ENCODE measurements at places on chromosomes 13 and 19.

DNA sequence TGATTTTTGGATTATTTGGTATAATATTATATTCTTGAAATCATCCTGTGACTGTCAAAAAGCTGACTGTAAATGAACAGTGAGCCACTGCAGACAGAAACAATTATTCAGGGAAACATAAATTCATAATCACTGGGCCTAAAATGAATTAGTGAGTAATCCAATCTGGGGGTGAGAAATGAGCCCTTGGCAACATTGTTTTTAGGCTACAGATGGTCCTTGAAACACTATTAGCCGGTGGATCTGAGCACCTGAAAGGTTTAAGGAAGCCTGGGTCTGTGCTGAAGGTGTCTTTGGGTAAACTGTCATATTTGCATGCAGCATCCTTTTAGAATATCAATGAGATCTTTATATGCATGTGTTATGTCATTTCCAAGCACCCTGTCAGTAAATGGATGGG, 290.7 kb downstream of the ATP8A2 start:
- no peak for DNase-seq

DNA sequence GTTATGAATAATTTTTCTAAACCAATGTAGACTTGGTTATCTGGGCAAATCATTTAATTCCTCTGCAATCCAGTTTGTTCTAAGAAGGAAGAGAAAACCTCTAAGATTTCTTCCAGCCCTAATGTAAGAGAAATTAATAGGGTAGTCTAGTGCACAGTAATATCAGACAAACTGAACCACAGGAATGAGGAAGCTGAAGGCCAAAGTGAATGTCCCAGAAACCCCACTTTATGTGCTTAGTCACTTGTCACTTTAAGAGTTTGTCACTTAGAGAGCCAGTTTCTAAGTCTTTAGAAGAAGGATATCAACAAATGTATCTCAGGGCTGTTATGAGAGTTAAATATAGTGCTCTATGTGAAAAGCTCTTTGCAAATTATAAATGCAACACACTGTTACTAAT, 750.6 kb downstream of the DIAPH3 start:
- no peak for DNase-seq

DNA sequence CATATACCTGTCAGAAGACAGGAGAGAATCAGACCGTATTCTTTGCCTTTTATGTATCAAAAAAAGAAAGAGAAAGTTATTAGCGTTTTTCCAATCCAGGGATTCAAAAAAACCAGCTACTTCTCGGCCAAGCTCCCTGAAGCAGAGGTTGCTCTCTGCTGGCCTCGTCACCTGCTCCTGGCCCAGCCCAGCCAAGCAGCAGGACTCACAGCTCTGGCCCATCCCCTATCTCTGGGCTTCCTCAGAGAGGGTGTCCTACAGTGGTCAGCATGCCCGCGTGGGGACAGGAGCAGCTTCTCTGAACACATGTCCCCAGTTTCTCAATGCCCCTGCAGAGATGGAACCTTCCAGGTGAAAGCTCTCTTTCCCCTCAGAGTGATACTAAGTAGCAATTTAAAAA, 209.0 kb downstream of the URI1 start:
- no peak for DNase-seq

DNA sequence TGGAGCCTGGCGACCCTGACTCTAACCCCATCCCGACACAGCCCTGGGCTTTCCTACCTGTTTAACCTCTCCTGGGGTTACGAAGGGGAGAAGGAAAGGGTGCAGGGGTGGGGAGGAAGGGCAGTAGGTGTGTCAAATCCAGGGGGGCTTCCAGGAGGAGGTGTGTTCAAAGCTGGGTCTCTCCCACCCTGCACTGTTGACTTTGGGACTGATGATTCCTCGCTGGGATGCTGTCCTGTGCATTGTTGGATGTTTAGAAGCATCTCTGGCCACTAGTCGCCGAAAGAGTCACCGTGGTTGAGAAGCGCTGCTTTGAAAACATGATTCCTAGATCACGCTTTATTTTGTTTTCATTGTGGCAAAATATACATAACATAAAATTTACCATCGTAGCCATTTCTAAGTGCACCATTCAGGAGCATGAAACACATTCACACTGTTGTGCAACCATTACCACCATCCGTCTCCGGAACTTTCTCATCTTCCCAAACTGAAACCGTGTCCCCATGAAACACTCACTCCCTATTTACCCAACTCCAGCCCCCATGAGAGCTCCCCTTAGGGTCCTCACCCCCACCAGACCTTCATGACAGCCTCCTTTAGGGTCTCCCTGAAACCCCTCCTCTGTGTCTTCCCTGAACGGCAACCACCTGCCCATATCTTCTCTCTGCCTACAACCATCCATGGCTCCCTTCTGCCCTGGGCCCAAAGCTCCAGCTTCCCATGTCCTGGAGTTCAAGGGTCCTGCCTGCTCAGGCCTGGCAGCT, 4.4 kb upstream of the FCER2 start:
- no peak for DNase-seq

GRCh38 chr13:53357582-53357981, 329.0 kb downstream of the OLFM4 start:
- no peak for DNase-seq

GRCh38 chr19:10991521-10992081, 30.8 kb downstream of the SMARCA4 start:
- no peak for DNase-seq

DNA sequence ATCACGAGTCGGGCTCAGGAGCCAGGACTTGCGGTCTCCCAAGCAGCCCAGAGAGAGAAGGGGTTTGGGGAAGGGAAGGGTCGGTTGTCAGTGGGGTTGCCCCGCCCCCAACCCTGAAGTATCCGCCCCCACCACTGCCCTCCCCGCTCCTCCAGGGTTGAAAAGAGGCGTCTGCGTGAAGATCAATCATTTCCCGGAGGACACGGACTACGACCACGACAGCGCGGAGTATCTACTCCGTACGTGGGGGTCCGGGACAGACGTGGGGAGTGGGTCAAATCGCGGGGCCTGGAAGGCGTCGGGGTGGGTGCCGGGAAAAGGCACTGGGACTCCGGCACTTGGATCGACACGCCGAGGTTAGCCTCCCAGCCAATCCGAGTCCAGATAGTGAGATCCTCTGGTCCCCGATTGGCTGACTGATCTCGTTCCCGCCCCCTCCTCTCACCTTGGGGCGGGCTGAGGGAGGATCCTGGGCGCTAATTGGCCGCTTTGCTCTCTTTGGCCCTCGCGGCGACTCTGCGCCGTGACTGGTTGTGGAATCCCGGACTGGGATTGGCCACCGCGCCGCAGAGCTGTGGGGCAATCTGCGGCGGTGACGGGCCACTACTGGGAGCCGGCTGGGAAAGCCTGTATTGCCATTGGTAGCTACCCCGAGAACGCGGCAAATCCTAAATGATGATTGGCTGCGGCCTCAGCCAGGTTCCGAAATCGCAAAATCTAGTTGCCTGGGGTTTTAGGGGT, 13.3 kb upstream of the CACNG6 start:
- DNase-seq: no peak

Measured in Caki2 (cell line).